ENCODE measurements at places on chromosomes 3 and 15. TPM values are rescaled to one million over a fixed set of nuclear protein-coding genes. Genes with fewer than 3 reads are reported as not detected.

GRCh38 chr15:96285305-96285704, 45.2 kb upstream of the NR2F2 start:
- no peak for DNase-seq

GRCh38 chr3:45659661-45660566, 29.3 kb upstream of the SACM1L start:
- DNase-seq: peak; percentile 81

DNA sequence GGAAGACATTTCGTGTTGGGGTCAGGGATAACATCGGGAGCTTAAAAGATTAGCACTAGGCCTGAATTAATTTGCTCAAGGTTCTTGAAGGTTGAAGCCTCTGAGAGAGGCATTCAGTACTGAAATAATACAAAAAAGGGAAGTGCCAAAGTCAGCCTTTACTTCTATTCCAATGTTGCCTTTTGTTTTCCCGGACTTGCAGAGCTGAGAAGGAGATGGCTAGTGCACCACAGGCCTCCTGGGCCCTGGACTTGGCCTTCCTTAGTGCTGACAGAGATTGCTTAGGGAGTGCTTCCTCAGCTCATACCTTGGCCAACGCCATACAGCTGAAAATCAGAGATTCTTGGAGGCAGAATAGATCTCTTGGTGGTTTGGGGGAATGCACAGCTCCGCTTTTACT, 333.6 kb upstream of the TBL1XR1 start:
- DNase-seq: no peak

GRCh38 chr15:68337826-68338225, 60.3 kb downstream of the FEM1B start:
- DNase-seq: peak; percentile 19

- DNase-seq: peak; percentile 27
Measured at GRCh38 chr3:139601191-139601961, 61.8 kb upstream of the RBP1 start.

DNA sequence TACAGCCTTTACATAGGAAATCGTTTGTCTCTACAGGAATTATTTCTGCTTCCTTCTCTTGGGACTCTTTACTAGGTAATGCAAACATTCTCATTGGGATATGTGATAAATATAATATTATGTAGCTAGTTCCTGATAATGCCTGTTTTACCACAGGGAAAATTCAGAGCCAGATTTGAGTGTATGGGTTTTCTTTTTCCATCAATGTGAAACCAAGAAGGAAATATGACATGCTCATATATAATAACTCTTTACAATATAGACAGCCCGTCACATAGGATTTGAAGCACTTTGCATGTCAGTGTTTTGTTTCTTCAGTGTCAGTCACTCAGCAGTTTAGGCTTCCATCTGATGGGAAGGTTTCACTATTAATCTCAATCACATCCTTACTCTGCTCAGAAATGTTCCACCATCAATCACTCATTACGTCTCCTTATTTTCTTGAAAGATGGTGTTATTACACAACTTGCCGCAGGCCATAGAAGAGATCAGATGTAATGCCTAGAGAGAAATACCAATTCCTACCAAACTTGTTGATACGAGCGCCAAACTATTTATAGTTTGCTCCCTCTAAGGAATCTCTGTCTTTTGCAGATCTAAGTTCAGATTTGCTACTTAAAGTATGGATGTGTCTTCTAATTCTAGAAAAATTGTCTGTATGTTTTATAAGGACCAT, 314.8 kb downstream of the DIPK2A start:
- no peak for DNase-seq

GRCh38 chr3:171132873-171133272, 106.4 kb upstream of the SLC2A2 start:
- DNase-seq: peak; percentile 68

DNA sequence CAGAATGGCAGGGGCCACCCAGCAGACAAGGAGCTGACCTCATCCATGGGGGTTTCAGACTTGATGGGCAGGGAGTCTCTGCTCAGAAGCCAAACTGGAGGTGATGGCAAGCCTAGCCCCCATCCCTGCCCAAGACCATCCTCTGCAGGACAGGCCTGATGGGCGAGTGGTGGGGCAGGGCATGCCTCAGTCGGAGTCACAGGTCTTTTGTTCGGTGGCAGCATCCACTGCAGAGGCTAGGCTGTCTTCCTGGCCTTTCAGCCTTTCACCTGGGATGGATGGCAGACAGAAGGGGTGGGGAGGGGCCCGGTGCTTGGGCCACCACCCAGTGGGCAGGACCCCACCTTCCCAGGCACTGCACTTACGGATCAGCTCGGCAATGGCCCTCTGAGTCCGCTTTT, 44.4 kb downstream of the PTH1R start:
- DNase-seq: no peak

- no peak for DNase-seq
Measured at GRCh38 chr3:181712553-181713279, 991 bp downstream of the SOX2 start.

Gene CMTM8
- total RNA-seq: 5.2 TPM

Gene CTXN2
- not detected for total RNA-seq

Measured in PC-3 (cell line).